ENCODE measurements at places on chromosomes 2 and 18. TPM values are rescaled to one million over a fixed set of nuclear protein-coding genes. Genes with fewer than 3 reads are reported as not detected.

DNA sequence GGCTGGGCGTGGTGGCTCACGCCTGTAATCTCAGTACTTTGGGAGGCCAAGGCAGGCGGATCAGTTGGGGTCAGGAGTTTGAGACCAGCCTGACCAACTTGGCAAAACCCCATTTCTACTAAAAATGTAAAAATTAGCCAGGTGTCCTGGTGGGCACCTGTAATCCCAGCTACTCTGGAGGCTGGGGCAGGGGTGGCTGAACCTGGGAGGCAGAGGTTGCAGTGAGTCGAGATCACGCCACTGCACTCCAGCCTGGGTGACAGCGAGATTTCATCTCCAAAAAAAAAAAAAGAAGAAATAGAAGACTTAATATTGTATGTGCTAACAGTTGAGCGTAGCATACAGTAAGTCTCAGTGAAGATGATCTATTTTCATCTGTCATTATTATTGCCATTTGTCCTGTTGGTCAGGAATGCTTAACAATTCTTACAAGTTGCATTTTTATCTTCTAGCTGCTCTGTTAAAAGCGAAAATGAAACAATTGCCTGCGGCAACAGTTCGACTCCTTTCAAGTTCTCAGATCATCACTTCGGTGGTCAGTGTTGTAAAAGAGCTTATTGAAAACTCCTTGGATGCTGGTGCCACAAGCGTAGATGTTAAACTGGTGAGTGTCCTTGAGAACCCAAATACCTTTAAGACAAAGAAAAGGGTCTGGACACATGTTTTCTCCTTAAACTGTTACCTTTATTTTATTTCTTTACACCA is 7.2 kb downstream of the PMS1 start:
- H3K36me3 ChIP-seq = peaks cover 38% of the 10 kb centered on the region
- H3K4me3 ChIP-seq = peak overlapping the region; percentile 67
- peak overlapping the region; percentile 46 for H3K27ac ChIP-seq
- DNase-seq = no peak
- H3K4me1 ChIP-seq = peaks cover 18% of the 10 kb centered on the region

- no peak overlapping the region for H3K27ac ChIP-seq
- H3K4me1 ChIP-seq = no peaks in the 10 kb centered on the region
- no peaks in the 10 kb centered on the region for H3K36me3 ChIP-seq
- H3K4me3 ChIP-seq = no peak overlapping the region
Observed at GRCh38 chr18:54880395-54881105, 52.3 kb downstream of the RAB27B start.

DNA sequence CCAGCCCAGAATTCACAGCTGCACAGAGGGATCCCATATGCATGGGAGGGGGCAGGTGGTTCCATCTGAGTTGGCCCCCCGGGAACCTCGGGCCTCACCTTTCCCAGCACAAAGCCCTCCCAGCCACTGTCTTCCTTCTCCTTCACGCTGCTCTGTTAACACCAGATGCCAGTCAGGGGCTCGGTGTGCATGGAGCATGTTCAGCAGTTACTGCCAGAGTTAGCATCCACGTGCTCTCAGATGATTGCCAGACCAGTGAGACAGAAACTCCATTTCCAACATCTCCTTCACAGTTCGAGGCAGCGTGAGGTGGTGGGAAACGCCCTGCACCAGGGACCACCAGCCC is 101.0 kb downstream of the PTGR3 start:
- H3K36me3 ChIP-seq = no peaks in the 10 kb centered on the region
- no peak overlapping the region for H3K4me3 ChIP-seq
- H3K27ac ChIP-seq = no peak overlapping the region

GRCh38 chr2:132949108-132949507 is 279.1 kb upstream of the LYPD1 start:
- no peak for DNase-seq
- H3K4me1 ChIP-seq = no peaks in the 10 kb centered on the region
- H3K4me3 ChIP-seq = no peak overlapping the region
- H3K27me3 ChIP-seq = no peaks in the 10 kb centered on the region
- H3K36me3 ChIP-seq = no peaks in the 10 kb centered on the region

DNA sequence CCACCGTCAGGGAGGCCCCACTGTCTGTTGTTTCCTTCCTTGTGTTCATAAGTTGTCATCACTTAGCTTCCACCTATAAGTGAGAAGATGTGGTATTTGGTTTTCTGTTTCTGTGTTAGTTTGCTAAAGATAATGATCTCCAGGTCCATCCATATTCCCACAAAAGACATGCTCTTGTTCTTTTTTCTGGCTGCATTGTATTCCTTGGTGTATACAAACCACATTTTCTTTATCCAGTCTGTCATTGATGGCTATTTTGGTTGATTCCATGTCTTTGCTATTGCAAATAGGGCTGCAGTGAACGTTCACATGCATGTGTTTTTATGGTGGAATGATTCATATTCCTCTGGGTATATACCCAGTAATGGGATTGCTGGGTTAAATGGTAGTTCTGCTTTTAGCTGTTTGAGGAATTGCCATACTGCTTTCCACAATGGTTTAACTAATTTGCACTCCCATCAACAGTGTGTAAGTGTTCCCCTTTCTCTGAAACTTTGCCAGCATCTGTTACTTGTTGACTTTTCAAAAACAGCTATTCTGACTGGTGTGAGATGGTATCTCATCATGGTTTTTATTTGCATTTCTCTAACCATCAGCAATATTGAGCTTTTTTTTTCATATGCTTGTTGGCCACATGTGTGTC is 156.6 kb upstream of the NOSTRIN start:
- no peak overlapping the region for H3K27ac ChIP-seq
- no peak for DNase-seq
- no peaks in the 10 kb centered on the region for H3K27me3 ChIP-seq
- H3K4me1 ChIP-seq = peaks cover 9% of the 10 kb centered on the region
- no peak overlapping the region for H3K4me3 ChIP-seq

GRCh38 chr2:234334151-234334550 is 162.7 kb downstream of the ARL4C start:
- no peaks in the 10 kb centered on the region for H3K27me3 ChIP-seq
- no peak for DNase-seq
- H3K4me3 ChIP-seq = no peak overlapping the region

DNA sequence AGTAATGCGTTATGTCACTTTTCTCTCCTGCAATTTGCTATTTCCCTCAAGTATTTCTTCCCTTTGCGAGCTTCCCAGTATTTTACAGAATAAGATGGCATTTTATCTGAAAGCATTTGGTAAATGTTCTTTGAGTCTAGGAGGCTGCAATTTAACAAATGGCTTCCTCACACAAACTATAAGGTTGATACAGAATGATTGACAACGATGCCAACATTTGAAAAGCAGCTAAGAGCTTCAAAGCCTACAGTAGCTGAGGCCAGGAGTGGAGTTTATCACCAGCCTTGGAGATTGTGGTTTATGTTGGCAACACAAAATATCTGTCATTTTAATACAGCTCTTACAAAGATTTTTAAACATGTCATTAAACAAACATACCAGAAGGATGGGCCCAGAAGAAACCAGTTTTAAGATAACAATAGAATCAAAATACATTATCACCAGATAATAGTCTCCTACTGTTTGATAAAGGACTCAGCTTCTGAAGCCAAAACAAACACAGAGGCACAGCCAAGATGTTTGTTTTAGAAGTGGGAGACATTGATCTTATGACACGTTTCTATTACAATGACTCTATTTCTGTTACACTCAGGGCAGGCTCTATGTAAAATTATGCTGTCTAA is 711.4 kb upstream of the ACVR2A start:
- no peaks in the 10 kb centered on the region for H3K27me3 ChIP-seq
- no peak overlapping the region for H3K27ac ChIP-seq
- DNase-seq = no peak
- no peak overlapping the region for H3K4me3 ChIP-seq
- no peaks in the 10 kb centered on the region for H3K36me3 ChIP-seq

DNA sequence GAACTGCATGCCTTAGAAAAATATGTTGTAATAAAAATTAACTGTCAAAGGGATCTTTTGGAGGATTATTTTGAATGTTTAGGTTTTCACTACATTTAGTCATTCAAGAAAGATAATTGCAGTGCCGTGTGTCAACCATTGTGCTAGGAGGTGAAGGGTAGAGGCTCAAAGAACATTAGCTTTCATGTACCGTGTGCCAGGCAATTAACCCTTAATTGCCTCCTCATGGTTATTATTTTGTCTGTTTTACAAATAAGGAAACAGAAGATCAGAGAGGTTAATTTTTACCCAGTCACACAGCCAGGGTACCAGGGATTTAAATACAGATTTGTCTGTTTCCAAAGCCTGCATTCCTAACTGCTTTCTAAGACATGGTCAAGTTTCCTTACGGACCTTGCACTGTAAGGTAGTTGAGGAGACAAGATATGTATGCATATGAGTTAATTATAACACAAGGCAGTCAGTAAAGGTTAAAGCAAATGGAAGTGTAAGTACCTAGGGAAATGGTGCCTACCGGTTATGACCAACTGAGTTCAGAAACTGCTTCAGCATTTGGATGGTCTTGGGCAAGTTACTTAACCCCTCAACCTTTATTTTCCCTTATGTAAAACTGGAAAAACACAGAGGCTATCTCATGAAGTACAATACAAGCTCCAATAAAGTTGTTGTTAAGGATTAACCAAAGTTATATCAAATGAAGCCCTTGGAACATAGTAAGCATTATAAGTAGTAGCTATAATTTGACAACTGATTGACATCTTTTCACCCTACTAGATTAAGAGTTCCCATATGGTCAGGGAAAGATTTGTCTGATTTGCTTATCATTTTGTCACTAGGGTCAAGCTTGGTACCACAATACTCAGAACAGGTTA is 434.9 kb downstream of the MBD2 start:
- H3K27ac ChIP-seq = no peak overlapping the region
- H3K27me3 ChIP-seq = no peaks in the 10 kb centered on the region

GRCh38 chr2:157420771-157421323 is 23.0 kb downstream of the CYTIP start:
- peak overlapping the region; percentile 97 for H3K27ac ChIP-seq
- no peaks in the 10 kb centered on the region for H3K27me3 ChIP-seq
- peak; percentile 61 for DNase-seq
- H3K36me3 ChIP-seq = peaks cover 80% of the 10 kb centered on the region

GALNT14 gene
- 0.44 TPM for total RNA-seq

ROCK1 gene
- total RNA-seq = 59.4 TPM

OTOS gene
- not detected for total RNA-seq
